ENCODE measurements at places on chromosomes 3 and 15. TPM values are rescaled to one million over a fixed set of nuclear protein-coding genes. Genes with fewer than 3 reads are reported as not detected.
A peak's percentile ranks its signal among the peaks of the same experiment; 100 is the strongest.

DNA sequence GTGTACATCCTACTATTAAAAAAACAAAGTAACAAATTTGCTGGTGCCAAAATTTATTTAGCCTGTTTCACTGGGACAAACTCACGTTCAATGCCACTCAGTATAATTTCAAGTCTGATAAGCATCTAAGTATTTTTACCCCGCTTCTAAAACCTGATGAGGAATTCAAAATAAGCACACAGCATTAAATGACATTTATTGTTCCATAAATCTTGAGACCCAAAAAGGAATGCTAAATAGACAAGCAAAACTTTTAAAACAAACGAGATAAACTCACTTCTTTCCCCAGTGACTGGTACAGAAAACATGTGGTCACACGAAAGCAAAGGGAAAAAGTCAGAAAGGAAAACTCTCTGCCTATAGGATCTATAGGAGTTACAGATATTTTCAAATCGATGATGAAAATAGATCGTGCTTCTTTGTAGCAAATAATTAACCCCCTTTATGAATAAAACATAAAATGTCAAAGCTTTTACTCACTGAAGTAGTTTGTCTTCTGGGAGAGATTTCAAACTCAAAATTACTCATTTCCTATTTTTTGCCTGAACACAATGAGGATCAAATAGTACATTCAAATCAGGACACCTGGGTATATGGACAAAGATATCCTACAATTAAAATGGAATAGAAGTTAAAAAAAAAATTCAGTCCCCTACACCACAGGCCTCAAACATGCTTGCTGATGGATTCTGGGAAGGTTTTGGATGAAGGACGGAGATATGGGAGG, 51.7 kb downstream of the UBP1 start:
- DNase-seq, result no peak

- no peak for DNase-seq
These were observed 15.6 kb upstream of the STRA6 start for GRCh38 chr15:74217907-74218885.

DNA sequence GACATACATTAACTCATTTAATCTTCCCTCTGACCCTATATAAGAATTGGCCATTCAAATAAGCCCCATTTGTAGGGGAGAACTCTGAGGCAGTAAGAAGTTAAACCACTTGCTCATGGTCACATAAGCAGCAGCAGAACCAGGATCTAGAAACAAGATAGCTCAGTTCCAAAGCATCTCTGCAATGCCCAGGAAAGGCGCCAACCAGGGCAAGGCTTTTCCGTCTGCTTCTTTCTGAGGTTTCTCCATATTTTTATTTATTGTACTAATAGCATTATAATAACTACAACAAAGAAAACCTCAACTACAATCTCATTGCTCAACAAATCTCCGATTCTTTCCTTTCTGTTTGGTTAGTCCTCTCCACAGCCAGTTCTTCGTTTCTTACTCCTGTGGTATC, 4.3 kb upstream of the UBE2E2 start:
- peak; percentile 30 for DNase-seq

DNA sequence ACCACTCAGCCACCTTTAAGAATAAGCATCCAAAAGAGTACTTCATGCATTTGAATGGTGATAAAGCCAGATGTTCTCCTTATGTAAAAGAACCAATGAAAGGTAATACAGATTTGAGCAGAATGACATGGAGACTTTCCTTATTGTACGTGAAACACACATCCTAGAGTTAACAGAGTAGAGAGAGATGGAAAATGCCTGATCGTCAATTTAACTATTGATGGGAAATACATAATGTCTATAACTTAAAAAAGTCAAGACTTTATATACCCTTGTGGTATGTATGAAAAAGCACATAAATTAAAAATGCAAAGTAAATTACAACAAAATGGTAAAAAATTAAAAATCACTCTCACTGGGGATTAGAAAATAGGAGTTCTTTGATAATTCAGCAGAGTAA, 31.7 kb upstream of the PLSCR5 start:
- DNase-seq, result no peak

- DNase-seq, result no peak
These were observed 33.2 kb upstream of the ZFAND6 start for GRCh38 chr15:80026310-80026709.

GRCh38 chr3:187066228-187066995, 72.9 kb downstream of the RPL39L start:
- peak; percentile 70 for DNase-seq

- DNase-seq, result no peak
These were observed 194.2 kb downstream of the PLCL2 start for GRCh38 chr3:17078926-17079465.

GRCh38 chr3:47594792-47595191, 16.1 kb upstream of the CSPG5 start:
- DNase-seq, result no peak

GRCh38 chr3:197204736-197205135, 93.7 kb downstream of the DLG1 start:
- no peak for DNase-seq

GRCh38 chr15:66940368-66940767, 125.0 kb upstream of the SMAD3 start:
- no peak for DNase-seq

DNA sequence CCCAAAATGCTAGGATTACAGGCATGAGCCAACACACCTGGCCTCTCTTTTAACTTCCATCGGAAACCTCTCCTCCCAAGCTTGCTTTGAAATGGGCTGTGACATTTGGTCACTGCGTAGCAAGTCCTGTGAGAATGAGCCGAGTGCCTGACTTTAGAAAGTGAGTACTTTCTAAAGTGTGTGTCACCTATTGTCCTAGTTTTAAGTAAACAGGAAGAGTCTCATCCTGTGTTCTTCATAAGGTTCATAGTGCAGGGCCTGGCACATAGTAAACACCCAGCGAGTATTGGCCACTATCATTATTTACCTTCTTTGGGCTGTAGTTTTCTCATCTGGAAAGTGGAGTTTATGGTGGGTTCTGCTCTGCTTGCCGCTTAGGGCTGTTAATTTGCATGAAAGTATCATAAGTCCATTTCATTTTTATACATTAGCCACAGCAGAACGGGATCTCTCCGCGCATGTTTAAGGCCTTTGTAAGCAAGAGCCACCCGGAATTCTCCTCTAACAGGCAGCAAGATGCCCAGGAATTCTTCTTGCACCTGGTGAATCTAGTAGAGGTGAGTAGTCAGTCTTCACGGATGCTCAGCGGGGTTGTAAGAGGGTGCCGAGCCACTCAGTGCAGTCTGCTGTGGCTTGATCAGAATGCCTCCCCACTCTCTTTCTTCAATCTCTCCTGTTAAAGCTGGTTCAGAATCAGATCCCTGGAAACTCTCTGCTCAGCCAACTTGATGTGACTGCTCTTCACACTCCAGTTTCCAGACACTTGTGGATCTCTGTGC, 87.2 kb downstream of the USP13 start:
- DNase-seq, result no peak

The FSIP1 gene
- total RNA-seq, result 2.0 TPM

The SEMA3F gene
- total RNA-seq, result 22.9 TPM

The OR5H14 gene
- not detected for total RNA-seq

All from MG63 (cell line).